WERI-Rb-1 (cell line): ENCODE measurements at places on chromosomes 5 and 9.

DNA sequence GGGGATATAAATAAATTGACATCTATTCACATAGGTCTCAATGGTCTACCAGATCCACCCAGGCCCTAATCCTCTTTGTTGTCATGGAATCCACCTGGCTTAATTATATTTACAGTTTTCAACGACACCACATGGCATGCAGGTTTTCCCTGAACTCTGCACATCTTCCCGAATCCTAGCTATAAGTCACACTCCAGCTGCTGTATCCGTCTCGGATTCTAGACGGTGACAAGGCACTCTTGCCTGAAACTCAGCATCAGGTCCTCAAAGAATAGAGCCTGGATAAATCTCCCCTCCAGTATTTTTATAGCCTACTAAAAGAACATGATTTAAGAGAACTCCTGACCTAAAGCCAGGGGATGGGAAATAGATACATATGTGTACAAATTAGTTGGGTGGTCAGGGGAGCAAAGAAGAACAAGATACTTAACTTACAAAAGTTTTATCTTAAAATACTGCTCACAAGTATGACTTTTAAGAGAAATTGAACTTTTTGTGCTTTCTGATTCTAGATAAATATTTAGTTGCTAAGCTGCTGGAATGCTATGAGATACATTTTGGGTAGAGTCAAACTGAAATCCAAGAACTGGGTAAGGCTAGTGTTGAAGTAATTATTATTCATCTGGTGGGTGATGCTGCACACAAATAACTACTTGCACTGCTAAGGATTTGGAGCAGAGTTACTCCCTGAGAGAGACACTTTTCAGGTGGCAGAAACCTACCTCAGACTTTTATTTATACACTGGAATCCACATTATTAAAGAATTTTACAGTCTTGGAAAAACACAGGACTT lies 187.3 kb downstream of the EFNA5 start:
- DNase-seq = peak; percentile 81

GRCh38 chr9:100019541-100019940 lies 79.3 kb downstream of the ERP44 start:
- DNase-seq = no peak

DNA sequence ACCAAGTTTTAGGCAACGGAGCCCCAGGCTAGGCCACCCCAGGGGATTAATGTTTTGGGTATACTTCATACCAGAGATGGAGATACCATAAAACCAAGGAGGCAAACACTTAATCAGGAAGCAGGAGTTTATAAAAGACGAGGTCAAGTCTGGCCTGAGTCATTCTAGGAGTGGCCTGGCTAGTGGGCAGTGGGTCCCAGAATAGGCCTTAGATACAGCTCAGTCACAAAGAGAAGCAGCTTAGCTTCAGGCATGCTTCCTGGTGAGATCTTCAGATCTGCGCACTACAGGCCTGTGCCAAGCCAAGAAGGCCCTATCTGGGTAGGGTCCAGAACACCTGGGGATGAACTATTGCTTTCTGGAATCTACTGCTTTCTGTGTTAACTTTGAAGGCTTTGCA lies 20.6 kb upstream of the NR5A1 start:
- DNase-seq = no peak

DNA sequence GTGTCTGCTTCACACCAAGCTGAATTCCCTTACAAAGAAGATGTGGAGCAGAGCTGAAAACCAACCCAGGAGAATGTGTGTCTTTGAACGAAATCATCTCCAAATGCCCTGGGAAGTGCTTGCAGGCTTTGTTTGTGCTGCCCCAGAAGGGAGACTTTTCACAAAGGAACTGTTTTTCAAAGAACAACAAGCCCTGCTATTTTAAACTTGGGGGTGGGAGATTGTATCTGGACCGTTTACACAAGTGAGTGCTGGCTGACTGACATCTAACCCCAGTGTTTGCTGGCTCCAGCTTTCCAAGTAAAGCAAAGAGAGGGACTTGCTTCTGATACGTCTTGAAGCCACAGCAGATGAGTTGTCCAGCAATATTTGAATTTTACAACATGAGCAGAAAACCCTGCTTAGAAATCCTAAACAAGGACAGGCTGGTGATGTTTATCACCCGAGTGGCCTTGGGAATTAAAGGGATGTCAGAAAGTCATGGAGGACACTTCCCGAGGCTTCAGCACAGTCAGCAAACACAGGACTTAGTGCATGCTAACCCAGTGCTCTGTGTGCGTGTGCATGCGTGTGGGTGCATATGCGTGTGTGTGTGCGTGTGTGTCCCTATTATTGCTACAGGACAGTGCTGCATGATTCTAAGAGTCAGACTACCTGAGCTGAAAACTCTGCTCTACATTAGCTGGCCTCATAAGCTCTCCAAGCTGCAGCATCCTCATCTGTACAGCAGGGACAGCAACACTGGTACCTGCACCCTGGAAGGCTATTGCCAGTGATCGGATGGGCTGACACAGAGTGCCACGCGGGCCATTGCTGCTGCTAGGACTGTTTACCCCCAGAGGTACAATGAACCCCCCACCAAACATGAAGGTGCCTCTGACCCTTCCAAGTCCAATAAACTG lies 1.4 kb downstream of the ADAMTS12 start:
- DNase-seq = no peak

GRCh38 chr9:136051837-136052471 lies 43.1 kb downstream of the NACC2 start:
- DNase-seq = no peak

DNA sequence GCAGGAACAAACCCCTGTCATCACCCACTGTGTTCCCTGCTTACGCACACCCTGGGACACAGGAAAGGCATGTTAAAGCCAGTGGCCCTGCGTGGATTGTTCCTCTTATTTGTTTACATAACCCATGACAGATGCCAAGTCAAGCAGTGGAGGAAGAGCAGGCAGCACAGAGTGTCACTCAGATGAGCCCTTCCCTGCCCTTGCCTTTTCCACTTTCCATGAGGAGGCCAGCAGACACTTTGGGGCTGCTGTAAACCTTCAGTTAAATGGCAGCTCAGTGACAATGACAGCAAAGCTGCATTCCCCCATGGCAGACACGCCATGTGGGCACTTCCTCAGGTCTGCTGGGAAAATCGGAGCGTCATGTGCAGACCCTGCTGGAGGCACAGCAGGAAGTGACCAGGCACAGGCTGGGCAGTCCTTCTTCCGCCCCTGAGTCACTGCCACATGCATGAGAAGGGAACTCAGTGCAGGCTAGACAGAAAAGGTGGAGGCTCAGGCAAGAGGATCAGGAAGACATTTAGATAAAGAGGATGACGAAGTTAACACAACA lies 216.8 kb upstream of the PIK3R1 start:
- no peak for DNase-seq

DNA sequence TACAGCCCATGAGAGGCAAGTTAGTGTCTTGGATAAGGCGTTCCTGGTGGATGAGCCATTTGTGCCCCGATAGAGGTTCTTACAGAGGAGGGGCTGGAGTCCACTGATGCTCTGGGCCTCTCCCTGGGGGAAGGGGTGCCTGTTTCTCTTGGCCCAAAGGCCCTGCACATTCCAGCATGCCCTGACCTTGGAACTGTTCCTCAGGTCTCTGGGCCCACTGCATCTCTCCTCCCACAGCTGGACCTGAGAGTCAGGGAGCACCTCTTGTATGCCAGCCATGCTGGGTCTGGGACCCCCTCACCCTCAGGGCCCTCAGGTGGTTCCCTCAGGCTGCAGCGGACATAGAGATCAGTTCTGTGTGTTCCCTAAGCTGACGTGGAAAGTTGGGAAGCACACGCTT lies 26.4 kb downstream of the DAPK1 start:
- DNase-seq = no peak

- no peak for DNase-seq
Observed at GRCh38 chr9:129597355-129598088, 23.4 kb downstream of the C9orf50 start.

DNA sequence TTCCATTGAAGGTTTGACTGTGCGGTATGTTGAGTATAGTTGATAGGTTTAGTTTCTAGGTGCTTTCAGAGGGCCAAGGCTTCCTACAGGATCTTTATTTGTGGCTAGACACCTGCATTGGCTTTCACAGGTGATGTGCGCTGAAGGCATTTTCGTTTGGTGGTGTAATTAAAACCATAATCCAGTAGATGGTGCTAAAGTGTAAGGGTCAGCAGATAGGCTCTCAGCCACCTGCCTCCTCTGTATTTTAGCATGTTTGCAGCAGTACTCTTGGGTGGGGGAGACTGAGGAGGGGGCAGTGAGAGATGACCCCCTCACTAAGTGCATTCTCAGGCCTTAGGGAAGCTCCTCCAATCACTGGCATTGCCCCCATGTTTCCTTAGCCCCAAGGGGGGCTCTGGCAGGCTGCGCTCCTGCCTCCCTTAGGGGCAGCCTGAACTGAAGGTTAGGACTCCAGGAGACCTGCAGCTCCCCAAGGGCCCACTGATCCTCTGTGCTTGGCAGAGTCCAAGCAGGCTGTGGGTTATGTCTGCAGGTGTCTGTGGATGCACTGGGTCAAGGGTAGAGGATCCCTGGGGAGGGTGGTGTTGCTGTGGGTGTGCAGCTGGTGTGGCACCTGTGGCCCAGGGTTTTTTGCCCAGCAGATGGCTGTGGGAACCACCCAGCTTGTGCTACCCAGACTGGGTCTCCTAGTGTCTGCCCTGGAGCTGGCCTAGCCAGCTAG lies 23.4 kb downstream of the CDK20 start:
- DNase-seq = no peak

DNA sequence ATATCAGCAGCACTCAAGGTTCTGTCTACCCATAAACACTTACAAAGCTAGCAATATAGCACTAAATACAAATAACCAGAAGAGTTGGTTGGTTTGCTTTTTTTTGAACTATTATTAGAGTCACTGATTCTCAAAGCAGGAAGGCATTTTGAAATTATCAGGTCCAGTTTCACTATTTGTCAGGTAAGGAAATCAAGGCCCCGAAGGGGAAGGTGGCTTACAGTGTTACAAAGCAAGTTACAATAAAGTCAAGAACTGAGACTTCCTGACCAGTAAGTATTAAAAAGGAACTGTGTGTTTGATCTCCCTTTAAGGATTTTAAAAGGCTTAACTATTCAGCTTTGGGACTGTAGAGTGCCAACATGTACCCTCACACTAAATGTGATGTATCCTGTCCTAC lies 10.8 kb downstream of the C5orf15 start:
- no peak for DNase-seq

- DNase-seq = no peak
Observed at GRCh38 chr5:125042261-125042890, 295.9 kb upstream of the ZNF608 start.

DNA sequence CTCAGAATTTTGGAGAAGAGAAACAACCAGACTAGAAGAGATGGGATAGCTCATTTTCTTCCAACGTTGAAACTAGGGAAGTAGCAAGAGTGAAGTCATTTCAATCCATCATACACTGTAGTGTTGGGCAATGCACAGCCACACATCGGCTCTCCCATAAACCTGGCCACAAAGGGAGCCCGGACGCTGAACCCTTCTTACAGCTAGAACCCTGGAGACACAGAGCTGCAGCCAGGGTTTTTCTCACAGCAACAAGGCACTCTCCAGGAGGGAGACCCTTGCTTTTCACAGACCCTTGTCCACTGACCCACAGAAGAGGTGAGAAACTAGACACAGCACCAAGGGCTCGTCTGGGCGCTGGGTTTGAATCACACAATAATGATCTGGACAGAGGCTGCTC lies 101.4 kb upstream of the FSTL4 start:
- no peak for DNase-seq

DNA sequence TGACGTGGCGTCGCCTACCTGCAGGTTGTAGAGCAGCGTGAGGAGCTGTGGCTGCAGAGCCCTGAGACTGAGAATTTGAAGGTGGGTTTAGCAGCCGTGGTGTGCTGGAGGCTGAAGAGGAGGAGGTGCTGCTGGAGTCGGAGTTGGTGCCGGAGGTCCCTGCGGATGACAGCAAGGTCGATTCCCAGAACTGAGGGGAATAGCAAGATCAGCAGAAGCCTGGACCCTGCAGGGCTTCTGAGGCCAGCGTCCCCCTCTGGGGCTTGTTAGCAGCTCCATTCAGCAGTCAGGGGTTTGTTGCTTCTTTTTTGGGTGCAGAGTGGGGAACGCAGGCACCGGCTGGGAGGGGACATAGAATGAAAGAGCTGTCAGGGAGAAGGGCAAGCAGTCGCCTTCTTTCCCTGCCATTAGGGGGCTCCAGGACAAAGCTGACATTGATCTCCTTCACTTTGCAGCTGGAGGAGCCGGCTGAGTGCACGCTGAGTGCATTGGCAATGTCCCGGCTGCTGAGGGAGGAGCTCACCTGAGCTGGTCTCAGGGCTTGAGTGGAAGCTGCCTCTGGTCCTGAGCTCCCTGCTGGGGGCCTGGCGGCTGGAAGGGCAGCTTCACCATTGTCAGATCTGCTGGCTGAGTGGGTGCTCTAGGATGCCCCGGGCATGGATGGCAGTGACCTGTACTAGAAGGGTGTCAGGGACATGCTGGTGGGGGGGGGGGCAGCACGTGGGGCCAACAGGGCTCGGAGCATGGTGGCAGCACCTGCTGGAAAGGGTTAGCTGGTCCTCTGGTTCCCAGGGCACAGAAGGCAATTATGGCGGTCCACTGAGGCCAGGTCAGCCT lies 20.8 kb downstream of the OBP2B start:
- DNase-seq = peak; percentile 84

DNA sequence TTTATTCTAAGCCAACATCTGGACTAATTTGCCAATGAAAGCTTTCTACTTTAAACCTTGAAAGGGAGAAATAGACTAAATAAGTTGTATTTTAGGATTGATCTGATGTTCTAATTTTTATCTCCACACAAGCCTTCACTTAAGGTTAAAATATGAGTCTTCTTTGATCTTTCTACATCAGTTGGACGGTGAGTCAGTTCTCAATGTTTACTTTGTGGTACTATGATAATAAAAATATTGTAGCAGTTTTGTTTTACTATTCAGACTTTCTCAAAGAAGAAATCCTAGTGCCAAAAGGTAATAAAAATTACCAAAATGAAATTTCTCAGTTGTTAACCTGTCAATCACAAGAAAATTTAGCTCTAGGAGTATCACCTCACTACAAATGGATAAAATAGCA lies 203.5 kb upstream of the RGMB start:
- no peak for DNase-seq

DNA sequence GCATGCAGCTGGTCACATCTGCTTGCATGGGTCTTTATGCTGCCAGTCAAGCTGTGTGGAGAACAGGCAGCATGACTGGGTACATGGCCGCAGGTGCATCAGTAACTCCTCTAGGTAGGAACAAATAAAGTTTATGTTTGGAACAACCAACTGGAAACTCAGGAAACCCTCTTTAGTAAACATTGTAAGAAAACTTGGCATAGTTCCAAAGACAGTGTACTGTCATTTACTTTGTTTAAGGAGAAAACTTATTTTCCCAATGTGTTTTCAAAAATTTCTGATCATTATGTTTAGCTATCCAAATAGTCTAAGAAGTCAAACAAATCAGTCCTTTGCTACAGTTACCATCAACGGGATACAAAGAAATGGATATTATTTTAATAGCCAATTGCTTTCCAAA lies 386.0 kb downstream of the CHSY3 start:
- no peak for DNase-seq

DNA sequence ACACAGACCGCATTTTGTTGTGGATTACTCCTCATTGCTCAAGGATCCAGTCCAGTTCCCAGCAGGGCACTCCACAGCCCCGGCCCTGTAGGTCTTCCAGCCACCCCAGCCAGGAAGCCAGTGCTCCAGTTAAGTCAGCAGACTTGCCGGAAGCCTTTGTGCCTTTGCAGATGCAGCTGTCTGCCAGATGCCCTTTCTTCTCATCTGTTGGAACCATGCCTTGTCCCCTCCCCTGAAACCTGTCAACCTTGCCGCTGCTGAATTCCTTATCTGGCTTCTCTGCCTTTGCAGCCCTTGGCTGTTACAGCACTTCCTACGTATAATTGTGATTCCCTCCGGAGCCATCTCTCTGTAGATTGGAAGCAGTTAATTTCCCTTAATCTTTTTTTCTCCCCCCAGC lies 28.4 kb downstream of the PSAT1 start:
- no peak for DNase-seq

- no peak for DNase-seq
Observed at GRCh38 chr5:132000677-132001453, 10.6 kb downstream of the ACSL6 start.
